Foreskin melanocyte (primary cell): ENCODE measurements at places on chromosomes 4 and X.

GRCh38 chrX:107445631-107446030 lies 3.8 kb upstream of the FRMPD3 start:
- no peak for DNase-seq

DNA sequence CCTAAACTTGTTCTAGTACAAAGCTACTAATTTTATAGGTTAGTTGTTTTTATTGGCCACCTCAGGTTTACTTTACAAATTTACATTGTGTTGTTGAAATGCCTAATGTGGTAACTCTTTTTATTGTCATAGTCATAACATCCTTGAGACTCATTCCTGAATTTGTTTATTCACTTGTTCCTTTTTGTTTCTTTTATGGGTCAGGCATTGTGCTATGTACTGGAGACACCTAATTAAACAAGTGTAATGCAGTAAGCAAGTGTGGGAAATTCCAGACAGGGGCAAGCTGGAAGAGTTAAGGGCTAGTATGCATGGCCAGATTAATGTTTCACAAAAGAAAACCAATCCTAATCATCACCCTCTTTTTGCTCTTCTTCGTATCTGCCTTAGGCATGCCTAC lies 30.5 kb upstream of the TTC29 start:
- DNase-seq = no peak

DNA sequence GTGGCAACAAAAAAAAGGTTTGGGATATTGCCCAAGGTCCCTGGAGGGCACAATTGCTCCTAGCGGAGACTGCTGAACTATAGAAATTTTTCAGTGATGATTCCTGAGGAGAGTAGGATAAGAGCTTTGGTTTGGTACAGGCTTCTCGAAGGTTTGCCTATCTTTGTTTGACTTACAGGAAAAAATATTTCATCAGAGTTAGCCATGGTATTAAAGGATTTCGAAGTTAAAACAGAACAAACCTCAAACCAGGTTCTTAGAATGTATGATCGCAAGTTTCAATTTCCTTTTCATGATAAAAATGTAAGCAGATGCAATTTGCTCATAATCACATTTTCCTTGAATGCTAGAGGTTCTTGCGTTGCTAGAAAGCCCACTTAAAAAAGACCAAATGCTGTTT lies 1.7 kb downstream of the EGFL6 start:
- no peak for DNase-seq

DNA sequence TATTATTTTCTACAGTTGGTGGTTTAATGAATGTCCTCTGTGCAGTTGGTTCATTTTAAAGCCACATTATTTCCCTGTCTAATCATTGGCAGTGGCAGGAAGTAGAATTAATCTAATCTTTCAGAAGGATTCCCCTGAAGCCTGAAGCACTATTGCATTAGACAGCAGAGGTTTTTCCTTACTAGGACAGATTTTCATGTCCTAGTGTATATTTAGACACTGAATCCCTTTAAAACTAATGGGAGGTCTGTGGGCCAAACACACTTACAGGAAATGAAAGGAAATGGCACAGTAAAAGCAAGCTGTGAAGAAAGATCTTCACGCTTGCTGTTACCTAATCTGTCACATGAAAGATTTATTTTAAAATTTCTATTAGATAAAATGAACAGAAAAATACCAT lies 165.2 kb downstream of the SLC39A8 start:
- peak; percentile 39 for DNase-seq

DNA sequence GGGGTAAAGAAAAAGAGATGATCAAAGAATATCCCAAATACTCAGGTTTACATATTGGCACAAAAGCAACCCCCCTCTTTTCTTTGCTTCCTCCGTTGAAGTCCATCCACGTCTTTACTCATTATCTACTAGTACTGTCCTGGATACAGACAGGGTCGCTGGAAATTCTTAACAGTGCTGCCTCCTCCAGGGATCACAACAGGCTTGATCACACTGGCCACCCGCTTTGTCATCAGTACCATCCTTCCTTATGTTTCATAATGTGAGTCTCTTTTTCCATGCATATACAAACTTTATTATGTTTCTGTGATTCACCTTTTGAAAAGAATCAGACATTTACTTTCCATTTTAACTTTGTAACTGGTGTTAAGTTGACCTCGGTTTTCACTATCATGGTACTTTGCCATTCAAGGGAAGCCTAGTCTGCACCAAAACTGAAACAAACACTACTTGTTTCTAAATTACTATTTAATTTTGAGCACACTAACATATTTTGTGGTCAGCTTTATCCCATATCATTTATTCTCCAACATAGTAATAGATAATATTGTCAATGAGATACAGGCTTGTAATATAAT lies 387.5 kb upstream of the PPP1R2C start:
- DNase-seq = no peak
